ENCODE measurements at places on chromosomes 13 and 19. TPM values are rescaled to one million over a fixed set of nuclear protein-coding genes. Genes with fewer than 3 reads are reported as not detected.
A peak's percentile ranks its signal among the peaks of the same experiment; 100 is the strongest.

ZNF625 gene
- 3.1 TPM for total RNA-seq

DNA sequence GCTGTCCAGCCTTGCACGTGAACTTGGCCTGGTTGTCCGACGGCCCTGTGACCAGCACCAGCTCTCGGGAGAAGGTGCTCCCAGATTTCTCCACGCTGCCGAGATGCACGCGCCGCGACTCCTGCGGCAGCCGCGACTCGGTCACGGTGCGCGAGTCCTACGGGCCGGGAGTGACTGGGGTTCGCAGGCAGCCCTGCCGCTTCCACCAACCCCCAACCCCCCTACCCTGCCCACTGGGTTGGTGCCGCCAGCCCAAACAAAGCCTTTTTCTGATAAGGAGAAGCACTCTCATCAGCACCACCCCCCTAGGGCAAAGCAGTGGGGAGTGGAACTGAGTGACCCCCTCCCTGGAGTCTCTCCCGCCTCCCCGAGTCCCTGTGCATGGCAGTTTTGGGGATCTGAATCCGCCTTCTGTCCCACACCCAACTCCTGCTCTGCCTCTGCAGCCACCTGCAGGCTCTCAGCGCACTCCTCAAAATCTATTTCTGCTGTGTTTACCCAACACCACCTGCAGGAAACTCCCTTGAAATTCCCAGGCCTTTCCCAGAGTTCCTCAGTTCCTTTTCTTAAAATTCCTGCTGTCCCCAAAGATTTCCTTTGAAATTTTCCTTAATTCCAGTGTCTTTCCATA is 6.2 kb downstream of the NPHS1 start:
- no peak overlapping the region for H3K27ac ChIP-seq
- peaks cover 7% of the 10 kb centered on the region for H3K4me1 ChIP-seq
- peaks cover 45% of the 10 kb centered on the region for H3K27me3 ChIP-seq
- H3K36me3 ChIP-seq: no peaks in the 10 kb centered on the region
- no peak for DNase-seq

CEACAM8 gene
- not detected for total RNA-seq

EFNB2 gene
- total RNA-seq: 0.21 TPM

DNA sequence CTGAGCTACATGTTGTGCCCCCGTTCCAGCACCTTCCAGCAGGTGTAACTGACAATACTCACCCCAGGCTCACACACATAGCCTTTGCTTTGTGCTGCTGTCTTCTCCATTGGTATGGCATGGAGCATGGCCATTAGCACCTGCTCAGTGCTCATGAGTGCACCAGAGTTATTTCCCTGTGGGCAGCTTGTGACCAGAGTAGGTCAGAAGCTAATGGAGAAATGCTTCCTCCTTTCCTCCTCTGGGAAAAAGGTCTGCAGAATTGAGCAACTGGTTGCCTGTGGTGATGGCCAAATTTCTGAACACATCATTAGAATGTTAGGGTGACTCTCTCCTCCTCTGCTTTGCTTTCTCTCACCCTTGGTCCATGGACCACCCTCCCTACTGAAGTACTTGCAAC is 344.5 kb upstream of the TMTC4 start:
- no peaks in the 10 kb centered on the region for H3K4me1 ChIP-seq
- no peak for DNase-seq
- H3K36me3 ChIP-seq: no peaks in the 10 kb centered on the region
- no peak overlapping the region for H3K4me3 ChIP-seq

NALCN gene
- total RNA-seq: not detected

RFPL4A gene
- not detected for total RNA-seq

SLC27A5 gene
- total RNA-seq: 23.5 TPM

DNA sequence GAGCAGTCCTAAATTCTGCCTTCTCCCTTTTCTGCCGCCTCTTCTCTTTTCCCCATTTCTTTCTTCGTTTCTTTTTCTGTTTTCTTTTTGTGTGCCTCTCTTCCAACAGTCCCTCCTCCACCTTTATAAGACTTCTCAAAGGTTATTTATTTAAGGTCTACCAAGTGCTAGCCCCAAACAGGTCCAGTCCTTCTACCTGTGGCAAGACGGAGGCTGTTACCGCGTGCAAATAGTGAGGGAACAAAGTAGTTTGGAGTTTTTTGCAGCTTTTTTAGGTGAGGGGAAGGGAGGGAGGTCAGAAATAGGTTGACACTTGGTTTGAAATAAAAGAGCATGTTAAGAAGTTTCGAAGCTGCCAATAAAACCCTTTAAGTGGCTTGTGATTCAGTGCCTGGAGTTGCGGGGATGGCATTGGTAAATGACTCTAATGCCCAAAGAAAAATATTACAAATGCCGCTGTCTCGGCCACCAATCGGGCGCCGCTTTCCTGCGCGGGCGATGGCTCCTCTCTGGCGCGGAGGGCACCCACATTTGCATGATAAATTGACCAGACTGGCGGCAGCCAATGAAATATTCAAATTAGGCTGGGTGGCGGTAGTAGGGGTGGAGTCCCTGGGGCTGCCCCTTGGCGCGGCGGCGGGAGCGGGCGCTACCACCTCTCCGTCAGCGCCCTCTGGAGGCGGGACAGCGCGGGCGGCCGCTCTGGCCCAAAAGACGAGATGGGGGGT is 7.5 kb upstream of the TSHZ3 start:
- peak overlapping the region; percentile 42 for H3K27ac ChIP-seq
- H3K4me1 ChIP-seq: peaks cover 17% of the 10 kb centered on the region
- H3K4me3 ChIP-seq: no peak overlapping the region
- DNase-seq: no peak

DAND5 gene
- not detected for total RNA-seq

DNA sequence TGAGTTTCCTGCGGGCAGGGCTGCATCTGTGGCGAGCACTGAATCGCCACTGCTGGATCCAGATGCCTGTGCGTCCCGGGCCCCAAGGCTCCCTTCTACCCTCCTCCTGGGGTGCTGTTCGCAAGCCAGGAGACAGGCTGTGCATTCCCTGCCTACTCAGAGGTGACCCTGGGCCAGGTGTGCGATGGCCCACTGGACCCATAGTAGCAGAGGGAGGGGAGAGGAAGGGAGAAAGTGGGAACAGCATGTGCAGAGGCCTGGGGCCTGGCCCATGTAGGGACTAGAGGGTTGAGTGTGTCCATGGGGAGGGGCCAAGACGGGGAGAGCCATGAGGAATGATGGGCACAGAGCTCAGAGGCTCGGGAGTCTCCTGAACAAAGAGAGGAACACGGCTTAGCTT is 27.3 kb downstream of the CARM1 start:
- H3K4me1 ChIP-seq: peaks cover 8% of the 10 kb centered on the region
- no peak for DNase-seq
- H3K27ac ChIP-seq: no peak overlapping the region
- peaks cover 5% of the 10 kb centered on the region for H3K36me3 ChIP-seq
- H3K27me3 ChIP-seq: no peaks in the 10 kb centered on the region

GRCh38 chr13:95536632-95537241 is 15.8 kb upstream of the CLDN10 start:
- H3K27ac ChIP-seq: no peak overlapping the region
- peaks cover 8% of the 10 kb centered on the region for H3K4me1 ChIP-seq
- no peaks in the 10 kb centered on the region for H3K36me3 ChIP-seq

DNA sequence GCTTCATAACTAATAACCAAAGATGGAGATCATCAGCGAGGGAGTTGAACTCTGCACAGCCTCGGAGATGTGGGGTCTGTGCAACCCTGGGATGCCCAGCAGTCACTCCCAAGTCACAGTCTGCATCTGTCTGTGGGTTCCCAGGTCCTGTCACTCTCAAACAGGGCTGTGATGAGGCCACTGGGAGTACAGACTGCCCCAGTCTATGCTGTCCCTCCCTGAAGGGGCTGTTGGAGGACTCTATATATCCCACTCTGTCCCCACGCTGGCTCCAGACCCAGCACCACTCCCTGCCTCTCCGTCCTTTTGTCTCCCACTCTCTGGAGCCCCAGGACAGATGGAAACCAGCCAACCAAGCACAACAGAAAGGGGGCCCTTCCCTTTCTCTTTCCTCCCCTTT is 26.2 kb upstream of the C13orf42 start:
- H3K27me3 ChIP-seq: peaks cover 13% of the 10 kb centered on the region
- H3K27ac ChIP-seq: no peak overlapping the region
- H3K4me3 ChIP-seq: no peak overlapping the region

GRCh38 chr13:108859197-108860012 is 230.0 kb downstream of the MYO16 start:
- H3K36me3 ChIP-seq: no peaks in the 10 kb centered on the region
- H3K27ac ChIP-seq: no peak overlapping the region
- no peaks in the 10 kb centered on the region for H3K27me3 ChIP-seq
- no peak for DNase-seq

OR4F17 gene
- not detected for total RNA-seq

DNA sequence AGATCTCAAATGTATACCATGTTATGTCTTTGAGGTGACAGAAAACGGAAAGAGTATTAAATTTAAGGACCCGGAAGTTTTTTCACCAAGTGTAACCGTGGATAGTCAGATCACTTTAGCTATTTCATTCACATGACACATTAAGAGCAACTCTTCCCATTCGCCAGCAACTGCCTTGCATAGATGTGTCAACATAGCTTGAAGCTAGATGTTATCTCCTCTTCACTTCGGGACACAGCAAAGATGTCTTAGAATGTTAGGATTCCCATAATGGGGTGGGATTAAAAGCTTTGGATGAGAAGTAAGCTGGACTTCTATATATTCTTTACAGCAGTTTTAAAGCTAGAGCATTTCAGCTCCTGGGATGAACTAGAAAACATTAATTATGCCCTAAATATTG is 1135.9 kb upstream of the PCDH20 start:
- H3K27ac ChIP-seq: no peak overlapping the region
- no peaks in the 10 kb centered on the region for H3K4me1 ChIP-seq
- no peak overlapping the region for H3K4me3 ChIP-seq
- DNase-seq: no peak

GRCh38 chr13:27619728-27620376 is 477 bp downstream of the LNX2 start:
- peak overlapping the region; percentile 84 for H3K27ac ChIP-seq
- peaks cover 40% of the 10 kb centered on the region for H3K4me1 ChIP-seq
- no peaks in the 10 kb centered on the region for H3K27me3 ChIP-seq
- DNase-seq: no peak

- H3K4me3 ChIP-seq: no peak overlapping the region
- no peak overlapping the region for H3K27ac ChIP-seq
- H3K4me1 ChIP-seq: peaks cover 27% of the 10 kb centered on the region
Measured at GRCh38 chr13:20410726-20411125, 114.9 kb downstream of the CRYL1 start.

DNA sequence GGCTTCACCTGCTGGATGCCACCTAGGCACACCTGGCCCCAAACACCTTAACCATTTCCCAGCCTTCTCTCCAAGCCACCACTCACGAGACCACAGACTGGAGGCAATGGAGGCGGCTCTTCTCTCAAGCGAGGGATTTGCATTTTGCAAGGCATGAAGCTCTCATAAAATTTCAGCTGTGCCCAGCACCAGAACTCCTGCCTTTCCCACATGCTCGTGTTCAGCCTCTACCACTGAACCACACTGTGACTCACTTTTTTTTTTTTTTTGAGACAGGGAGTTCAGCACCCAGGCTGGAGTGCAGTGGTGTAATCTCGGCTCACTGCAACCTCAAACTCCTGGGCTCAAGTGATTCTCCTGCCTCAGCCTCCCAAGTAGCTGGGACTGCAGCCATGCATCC is 10.6 kb downstream of the NANOS3 start:
- no peak overlapping the region for H3K27ac ChIP-seq
- DNase-seq: no peak
- H3K36me3 ChIP-seq: no peaks in the 10 kb centered on the region
- peaks cover under 1% of the 10 kb centered on the region for H3K4me1 ChIP-seq
- H3K4me3 ChIP-seq: no peak overlapping the region

DNA sequence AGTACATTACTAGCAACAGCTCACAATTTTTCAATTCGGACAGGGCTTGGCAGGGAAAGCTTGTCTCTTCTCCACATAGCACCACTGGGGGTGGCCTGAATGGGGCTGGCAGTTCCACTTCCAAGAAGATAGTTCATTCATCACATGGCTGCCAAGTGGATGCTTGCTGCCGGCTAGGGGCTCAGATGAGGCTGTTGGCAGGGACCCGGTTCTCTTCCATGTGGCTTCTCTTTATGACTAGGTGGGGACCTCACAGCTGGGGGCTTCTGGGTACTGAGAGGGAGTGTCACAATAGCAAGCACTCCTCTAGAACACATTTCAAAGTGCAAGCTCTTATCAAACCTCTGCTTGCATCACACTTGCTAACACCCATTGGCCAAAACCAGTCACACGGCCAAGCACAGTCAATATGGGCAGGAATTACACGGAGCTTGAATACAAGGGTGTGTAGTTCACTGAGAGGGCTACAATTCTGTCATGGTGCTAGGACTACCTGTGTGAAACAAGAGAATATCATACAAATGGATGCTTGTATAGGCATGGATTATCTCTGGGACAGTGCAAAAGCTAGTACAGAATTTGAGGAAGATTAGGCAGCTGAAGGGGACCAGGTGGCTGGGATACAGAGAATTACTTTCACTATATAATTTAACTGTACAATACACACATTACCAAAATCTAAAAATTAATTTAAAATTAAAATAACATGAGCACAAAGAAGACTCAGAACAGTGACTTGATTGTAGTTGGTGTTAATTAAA is 32.3 kb downstream of the ATP7B start:
- no peak overlapping the region for H3K4me3 ChIP-seq
- no peaks in the 10 kb centered on the region for H3K4me1 ChIP-seq
- no peaks in the 10 kb centered on the region for H3K36me3 ChIP-seq
- no peak for DNase-seq

CSNK1A1L gene
- not detected for total RNA-seq

- H3K4me1 ChIP-seq: peaks cover 23% of the 10 kb centered on the region
- no peak for DNase-seq
- H3K27ac ChIP-seq: no peak overlapping the region
- H3K36me3 ChIP-seq: peaks cover 5% of the 10 kb centered on the region
- no peaks in the 10 kb centered on the region for H3K27me3 ChIP-seq
- H3K4me3 ChIP-seq: no peak overlapping the region
Measured at GRCh38 chr13:48660361-48661076, 6.8 kb downstream of the CYSLTR2 start.

DNA sequence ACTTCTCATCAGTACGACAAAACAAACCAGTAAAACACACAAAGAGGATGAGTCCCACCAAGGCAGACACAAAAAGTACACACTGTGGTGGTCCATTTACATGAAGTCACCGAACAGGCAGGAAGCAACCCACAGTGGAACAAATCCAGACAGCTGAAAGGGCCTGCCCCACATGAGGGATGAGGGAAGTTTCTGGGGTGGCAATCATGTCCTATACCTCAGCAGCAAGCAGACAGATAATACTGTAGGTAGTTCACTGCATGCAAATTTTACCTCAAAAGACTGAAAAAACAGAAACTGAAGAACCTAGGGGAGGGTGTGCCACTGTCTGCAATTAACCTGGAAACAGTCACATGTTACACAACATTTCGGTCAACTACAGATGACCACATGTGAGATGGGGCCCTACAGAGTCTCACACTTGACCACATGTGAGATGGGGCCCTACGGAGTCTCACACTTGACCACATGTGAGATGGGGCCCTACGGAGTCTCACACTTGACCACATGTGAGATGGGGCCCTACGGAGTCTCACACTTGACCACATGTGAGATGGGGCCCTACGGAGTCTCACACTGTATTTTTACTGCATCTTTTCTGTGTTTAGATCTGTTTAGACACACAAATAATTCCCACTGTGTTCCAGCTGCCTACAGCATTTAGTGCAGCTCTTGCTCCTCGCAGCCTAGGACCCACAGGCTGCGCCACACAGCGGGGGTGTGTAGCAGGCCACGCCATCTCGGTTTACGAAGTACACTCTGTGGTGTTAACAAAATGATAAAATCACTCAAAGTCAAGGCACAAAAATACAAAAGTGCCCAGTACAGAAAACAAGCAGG is 22.2 kb downstream of the PCID2 start:
- no peak for DNase-seq
- no peak overlapping the region for H3K27ac ChIP-seq
- H3K27me3 ChIP-seq: no peaks in the 10 kb centered on the region
- H3K4me1 ChIP-seq: peaks cover 20% of the 10 kb centered on the region

GRCh38 chr13:64327505-64328194 is 2902.5 kb downstream of the PCDH9 start:
- no peaks in the 10 kb centered on the region for H3K27me3 ChIP-seq
- H3K36me3 ChIP-seq: no peaks in the 10 kb centered on the region
- no peak for DNase-seq
- no peak overlapping the region for H3K27ac ChIP-seq
